Panc1 (cell line): ENCODE measurements at places on chromosomes 7 and 10.

GRCh38 chr7:15888090-15888489 lies 201.6 kb upstream of the MEOX2 start:
- DNase-seq, result no peak

- no peak for DNase-seq
These were observed 77.1 kb downstream of the ITGB8 start for GRCh38 chr7:20407585-20408466.

GRCh38 chr7:36473454-36474282 lies 84.0 kb downstream of the ANLN start:
- DNase-seq, result no peak

DNA sequence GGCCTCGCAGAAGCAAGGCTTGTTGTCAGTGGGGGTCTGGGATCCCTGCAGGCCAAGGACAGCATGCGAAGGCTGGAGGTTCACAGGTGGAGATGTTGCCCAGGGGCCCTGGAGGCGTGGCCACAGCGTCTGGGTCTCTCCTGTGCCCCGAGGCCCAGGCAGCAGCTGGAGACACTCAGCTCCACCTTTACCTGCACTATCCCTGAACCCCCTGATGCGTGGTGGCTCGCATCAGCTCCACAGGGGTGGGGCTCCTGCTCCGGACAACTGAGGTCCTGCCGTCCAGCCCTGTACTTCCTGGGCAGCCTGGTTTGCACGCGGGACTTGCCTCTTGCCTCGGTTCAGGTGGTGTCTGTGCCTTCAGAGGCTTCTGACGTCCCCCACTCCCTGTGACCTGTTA lies 54.6 kb upstream of the ZNF32 start:
- no peak for DNase-seq

- no peak for DNase-seq
These were observed 58.3 kb upstream of the PPP2R2D start for GRCh38 chr10:131842351-131843088.
